ENCODE measurements at places on chromosomes 11 and 22.

GRCh38 chr11:128547946-128548648, 39.3 kb downstream of the ETS1 start:
- no peak for DNase-seq

DNA sequence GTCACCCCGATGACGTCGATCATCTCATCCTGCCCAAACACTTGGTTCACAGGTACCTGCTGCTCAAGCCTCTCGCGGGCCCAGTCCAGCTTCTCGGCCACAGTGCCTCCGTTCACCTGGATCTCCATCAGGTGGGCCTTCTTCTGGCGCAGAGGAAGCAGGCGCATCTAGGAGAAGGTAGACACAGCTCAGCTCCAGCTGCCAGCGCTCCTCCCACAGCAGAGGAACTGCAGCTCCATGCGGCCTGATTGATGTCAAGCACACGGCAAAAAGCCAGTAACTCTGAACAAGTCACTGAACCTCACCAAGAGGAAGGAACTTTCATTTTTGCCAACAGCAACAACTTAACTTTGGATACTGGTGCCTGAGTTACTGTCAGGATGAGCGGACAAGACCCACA, 4.0 kb downstream of the RPL3 start:
- no peak for DNase-seq

GRCh38 chr11:68804786-68805185, 36.9 kb downstream of the CPT1A start:
- no peak for DNase-seq

DNA sequence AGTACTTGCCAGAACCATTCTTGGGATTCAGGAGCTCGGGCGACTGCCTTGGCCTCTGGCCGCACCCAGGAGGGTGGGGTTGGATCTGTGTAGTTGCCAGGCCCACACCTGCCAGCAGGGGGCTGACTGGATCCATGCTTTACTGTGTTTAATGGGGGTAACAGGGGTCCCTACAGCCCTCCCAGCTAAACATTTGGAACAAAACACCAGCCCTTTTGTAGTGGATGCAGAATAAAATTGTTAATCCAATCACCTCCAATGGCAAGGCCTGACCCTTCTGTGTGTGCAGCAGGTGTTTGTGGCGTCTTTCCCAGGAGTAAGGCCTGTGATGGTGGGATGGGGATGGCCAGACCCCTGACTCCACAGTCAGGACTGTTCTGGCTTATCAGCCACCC, 22.5 kb downstream of the SUN2 start:
- peak; percentile 73 for DNase-seq

GRCh38 chr11:105838668-105839384, 183.2 kb downstream of the MSANTD4 start:
- no peak for DNase-seq

DNA sequence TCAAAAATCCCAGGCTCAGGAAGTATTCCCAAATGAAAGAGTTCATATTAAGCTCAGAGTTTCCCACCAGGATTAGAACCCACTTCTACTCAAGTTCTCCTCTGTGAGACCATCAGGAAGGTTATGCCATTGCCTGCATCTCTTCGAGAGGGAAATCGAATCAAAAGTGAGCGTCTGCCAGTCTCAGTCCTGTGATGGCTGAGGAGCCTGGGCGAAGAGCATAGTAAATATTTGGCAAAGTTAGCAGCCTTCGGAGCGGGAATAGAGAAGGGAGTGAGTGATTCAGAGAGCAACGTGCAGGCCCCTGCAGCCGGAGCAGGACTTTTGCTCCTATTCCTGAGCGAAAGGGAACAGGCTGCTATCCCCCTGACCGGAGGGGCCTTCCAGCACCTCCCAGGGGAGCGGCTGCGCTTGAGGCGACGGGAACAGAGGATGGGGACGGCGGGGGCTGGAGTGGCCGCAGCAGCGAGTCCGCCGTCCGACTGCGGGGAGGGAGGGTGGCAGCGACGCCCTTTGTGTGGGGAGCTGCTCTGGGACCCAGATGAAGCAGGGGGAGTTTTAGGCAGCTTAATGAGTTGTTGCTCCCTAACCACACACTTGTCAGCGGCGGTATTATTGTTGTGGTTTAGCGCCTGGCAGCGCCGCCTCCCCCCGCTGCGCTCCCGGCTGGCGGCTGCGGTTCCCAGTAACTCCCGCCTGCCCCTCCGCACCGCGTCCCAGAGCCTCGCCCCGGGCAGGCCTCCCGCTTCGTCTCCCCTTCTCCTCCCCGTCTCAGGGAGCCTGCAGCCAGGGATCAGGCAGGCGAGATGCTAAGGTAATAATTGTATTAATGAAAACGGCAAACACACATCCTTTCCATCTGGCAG, 21.7 kb upstream of the NRGN start:
- DNase-seq = peak; percentile 40

- no peak for DNase-seq
These were observed 73.8 kb downstream of the STIM1 start for GRCh38 chr11:3929232-3929631.

GRCh38 chr11:587978-588380, 11.7 kb downstream of the PHRF1 start:
- peak; percentile 79 for DNase-seq

DNA sequence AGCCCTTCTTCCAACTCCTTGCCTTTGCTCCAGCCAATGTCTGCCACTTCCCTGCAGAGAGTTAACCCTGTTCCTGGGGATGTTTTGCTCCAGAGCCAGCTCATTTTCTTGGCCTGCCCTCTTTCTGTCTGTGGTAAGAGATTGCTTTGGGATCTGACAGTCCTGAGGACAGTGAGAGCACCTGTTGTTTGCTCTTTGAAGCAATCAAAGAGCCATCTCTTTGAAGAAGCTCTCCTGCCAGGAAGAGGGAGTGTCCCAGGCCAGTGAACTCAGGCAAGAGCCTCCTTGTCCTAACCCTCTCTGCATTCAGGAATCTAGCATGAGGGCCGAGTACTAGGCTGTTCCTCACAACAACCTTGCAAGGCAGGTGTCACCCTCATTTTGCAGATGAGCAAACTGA, 42.2 kb downstream of the TRAF6 start:
- DNase-seq = no peak

GRCh38 chr22:44130076-44130711, 50.5 kb upstream of the PARVG start:
- no peak for DNase-seq

DNA sequence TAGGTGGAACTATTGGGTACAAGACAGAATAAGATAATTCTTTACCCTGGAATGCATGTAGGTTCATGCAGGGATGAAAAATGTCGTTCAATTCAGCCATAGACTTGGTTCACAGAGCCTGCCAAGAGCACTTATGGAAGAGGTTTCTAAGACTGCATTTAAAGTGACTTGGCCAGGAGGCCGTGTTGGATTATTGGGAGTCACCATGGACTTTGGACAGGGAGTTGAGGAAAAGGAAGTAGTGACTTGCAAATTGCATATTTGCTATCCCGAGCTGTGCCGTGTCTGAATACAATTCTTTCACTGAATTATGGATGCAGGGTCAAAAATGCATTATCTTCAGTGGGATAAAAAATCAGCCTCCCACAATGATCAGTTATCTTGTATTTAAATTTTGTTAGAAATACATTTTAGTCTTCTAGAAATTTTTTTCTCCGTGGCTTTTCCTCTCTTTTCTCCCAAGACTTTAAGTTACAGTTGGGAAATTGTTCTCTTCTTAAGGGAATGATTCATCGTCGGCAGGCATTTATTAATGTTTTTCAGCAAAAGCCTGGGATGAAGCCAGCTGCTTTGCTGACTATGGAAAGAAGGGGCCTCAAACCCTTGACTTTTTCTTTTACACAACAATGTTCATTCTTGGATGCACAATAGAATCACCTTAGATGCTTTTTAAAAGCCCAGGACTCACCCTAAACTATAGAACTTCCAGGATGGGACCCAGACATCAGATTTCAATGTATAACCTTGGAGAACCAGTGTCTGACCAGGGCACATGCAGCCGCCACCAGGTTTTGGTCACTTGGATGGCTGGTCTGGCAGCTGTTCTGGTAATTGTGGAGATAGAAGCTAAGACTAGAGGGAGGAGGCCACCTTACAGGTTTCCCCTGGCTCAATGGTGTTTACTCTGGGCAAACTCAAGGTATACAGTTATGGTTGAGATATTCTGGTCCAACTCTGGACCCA, 70.8 kb downstream of the FAT3 start:
- DNase-seq = no peak

- no peak for DNase-seq
These were observed 1.7 kb upstream of the DIXDC1 start for GRCh38 chr11:111935317-111936039.

- DNase-seq = no peak
These were observed 35.2 kb downstream of the NARS2 start for GRCh38 chr11:78539506-78539905.

GRCh38 chr11:86129740-86130540, 61.1 kb upstream of the PICALM start:
- no peak for DNase-seq

DNA sequence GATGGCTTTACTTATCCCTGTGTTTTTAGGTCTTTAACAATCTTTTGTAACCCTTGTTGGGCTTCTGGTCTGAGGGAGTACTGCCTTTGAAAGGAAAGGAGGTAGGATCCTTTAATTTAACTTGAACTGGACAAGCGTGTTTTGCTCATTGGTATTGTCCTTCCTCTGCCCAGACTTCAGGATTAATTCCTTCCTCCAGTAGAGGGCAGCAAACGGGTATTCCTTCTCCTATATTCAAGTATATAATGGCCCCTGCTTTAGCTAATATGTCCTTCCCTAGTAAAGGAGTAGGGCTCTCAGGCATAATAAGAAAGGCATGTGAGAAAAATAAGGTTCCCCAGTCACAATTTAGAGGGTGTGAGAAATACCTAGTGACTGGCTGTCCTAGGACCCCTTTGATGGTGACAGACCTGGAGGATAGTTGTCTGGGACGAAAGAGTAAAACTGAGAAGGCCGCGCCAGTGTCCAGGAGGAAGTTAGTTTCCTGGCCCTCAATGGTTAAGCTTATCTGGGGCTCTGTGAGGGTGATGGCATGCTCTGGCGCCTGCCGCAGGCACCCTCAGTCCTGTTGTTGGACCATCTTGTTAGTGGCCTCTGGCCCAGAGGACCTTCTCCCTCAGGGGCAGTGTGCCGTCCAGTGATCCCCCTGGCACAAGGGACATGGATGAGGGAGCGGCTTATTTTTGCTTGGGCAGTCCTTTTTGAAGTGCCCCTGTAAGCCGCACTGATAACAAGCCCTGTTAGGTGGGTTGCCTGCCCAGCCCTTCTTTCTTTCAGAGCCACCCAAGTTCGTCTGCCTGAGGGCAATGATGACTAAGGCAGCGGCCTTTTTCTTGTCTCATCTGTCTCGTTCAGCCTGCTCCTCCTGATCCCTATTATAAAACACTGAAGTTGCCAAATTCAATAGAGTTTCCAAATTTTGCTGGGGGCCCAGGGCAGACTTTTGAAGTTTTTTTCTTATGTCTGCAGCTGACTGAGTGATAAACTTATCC, 51.8 kb downstream of the C11orf71 start:
- peak; percentile 50 for DNase-seq

DNA sequence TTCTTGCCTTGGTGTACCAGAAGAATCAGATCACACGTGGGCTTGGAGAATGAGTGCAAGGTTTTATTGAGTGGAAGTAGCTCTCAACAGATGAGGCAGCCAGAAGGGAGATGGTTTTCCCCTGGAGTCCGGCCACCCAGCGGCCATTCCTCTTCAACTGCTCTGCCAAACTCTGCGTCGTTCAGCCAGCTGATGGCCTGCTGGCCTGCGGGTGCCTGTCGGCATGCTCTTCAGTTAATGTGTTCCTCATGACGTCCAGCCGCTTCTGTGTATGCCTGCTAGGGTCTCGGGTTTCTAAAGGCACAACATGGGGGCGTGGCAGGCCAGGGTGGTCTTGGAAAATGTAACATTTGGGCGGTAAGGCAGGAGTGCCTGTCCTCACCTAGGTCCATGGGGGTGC, 487.9 kb upstream of the LRRC4C start:
- DNase-seq = peak; percentile 1

DNA sequence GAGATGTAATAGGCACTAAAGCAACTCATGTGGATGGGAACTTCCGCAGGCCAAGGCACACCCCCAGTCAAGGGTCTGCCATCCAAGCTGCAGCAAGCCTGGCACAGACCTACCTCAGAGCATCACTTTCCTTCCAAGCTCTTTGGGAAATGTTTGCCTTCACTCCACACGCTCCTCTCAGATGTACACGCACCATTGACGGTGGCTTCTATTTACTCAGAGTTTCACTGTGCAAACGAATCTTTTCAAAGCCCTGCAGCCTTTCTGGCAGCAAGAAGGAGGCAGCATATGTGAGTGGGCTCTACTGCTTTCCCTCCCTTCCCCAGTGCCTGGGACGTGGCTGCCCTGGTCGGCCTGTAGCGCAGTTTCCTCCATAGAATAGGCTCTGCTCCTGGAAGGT, 60.9 kb upstream of the USP47 start:
- DNase-seq = no peak

DNA sequence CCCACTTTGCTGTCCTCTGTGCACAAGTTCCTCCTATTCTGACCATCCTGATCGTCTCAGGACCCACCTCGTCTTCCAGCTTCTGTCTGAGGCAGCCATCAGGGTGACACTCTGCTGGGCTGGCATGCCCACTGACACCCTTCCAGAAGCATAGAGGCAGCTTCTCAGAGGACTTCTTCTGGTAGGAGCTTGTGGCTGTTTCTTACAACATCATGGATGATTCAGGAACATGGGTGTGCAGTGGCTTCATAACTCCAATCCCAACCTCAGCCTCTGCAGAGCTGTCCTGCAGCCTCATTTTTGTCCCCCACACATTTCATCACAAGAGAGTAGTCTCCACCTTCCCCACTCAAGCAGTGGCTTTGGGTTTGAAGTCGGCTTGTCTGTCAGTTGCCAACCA, 20.9 kb upstream of the CTR9 start:
- no peak for DNase-seq

- peak; percentile 63 for DNase-seq
These were observed 38.7 kb upstream of the RCN1 start for GRCh38 chr11:32052215-32052614.

DNA sequence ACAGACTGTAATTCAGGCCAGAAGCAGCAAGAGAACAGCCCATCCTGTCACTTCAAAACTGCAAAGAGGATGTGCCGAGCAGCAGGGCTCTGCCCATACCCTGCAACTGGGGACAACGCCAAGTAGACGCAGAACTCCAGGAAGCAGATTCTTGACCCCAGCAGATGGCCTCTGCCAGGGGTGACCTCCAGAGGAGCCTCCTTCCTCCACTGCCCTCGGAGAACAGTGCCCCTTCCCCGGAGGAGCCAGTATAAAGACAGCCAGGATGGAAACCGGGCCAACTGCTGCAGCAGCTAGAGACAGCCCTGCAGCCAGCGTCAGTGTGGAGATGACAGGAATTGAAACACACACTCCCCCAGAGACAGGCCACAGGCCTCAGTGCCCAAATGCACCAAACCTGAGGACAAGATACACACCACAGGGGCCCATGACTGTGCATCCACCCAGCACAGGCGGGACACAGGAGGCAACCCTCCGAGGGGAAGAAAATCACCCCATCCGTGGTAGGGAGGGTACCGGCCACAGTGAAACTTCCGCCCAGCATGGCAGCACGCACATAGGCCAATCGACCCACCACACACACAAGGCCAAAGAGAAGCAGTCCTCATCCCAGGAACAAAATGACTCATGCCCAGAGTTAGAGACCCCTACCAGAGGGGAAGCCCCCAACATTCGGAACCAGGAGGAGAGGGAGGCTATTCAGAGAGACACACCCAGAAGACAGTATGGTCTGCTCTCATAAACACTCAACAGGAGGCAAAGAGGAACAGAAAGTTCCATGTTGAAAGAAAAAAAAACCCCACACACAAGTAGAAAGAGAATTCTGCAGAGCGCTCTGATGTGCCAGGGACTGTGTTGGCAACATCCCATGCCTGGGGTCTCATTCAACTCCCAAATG, 5.6 kb downstream of the AHNAK start:
- DNase-seq = no peak

All from CD4-positive, alpha-beta T cell treated with Interleukin-17A for 4 hours (primary cell).